ENCODE measurements at places on chromosomes 1 and 21. TPM values are rescaled to one million over a fixed set of nuclear protein-coding genes. Genes with fewer than 3 reads are reported as not detected.

DNA sequence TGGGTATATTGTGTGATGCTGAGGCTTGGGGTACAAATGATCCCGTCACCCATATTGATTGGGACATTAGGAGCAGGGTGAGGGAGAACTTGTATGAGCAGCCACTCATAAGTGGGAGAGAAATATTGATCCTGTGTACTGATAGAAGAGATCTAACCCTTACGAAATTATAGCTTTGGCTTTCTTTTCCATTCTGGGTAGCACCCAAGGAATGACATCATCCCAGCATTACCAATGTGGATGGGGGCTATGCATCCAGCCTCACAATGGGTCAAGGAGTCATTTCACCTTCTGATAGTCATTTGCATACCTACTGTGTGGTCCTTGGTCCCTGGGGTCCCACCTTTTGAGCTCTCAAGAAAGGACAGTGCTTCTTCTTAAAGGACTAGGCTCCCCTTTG is 1.9 kb upstream of the NAV1 start:
- DNase-seq: no peak

- DNase-seq: no peak
Measured at GRCh38 chr1:204961765-204962419, 81.1 kb upstream of the CNTN2 start.

- DNase-seq: peak; percentile 73
Measured at GRCh38 chr1:201539561-201540431, 869 bp downstream of the NAV1 start.

DNA sequence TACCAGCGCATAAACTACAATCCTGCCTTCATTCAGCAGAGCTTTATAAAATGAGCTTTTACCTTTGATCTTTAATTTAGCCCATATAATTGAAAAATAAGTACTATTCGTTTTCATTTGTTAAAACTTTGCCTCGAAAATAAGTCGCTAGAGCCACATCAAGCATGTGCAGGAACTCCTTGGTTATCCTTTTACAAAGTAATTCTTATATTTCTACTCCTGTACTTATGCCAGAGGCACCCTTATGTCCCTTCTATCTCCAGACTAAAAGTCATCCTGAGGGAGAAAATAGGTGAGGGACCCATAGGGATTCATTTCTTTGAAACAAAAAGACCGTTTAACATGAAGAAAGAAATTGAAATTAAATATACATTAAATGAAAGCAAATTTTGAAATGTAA is 278.2 kb upstream of the C1orf105 start:
- DNase-seq: no peak

PLEKHO1 gene
- total RNA-seq: 39.3 TPM

NPR1 gene
- total RNA-seq: 0.19 TPM

- no peak for DNase-seq
Measured at GRCh38 chr1:155295183-155295941, 5.9 kb downstream of the PKLR start.

DNA sequence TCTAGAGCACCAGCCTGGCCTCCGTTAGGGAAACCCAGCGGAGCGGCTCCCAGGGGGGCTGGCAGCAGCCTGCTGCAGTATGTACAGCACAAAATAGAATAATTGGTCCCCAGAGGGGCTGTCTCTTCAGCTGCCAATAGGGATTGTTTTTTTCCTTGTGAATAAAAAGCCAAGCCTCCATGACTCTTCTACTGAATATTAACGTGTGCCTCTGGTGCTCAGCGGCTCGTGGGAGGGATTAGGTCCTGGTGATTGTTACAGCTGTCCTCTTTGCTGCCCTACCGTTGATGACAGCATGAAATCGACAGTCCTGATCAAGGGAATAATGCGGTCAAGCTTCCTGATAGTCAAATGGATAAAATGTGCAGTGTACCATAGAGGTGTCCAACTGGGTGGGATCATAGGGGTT is 190.7 kb upstream of the RUNX1 start:
- peak; percentile 41 for DNase-seq

DNA sequence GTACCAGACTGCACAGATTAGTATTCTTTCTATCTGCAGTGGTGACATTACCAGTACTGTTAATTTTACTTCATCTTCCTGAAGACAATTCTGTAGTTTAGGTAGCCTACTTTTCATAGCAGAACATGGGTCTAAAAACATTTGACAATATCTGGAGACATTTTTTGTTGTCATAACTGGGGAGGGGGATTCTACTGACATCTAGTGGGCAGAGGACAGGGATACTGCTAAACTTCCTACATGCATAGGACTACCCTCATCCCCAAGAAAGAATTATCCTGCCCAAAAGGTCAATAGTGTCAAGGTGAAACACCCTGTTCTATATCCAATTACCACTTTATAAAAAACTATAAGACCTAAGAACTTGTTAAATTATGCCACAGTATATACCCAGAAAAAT is 3.4 kb upstream of the ARHGAP29 start:
- peak; percentile 42 for DNase-seq

- no peak for DNase-seq
Measured at GRCh38 chr1:67724928-67725560, 40.0 kb downstream of the GADD45A start.

GPR25 gene
- total RNA-seq: not detected

- DNase-seq: no peak
Measured at GRCh38 chr1:224411766-224412165, 22.8 kb downstream of the WDR26 start.

GRCh38 chr1:167630568-167631385 is 745 bp downstream of the RCSD1 start:
- DNase-seq: no peak

- no peak for DNase-seq
Measured at GRCh38 chr1:87023326-87023725, 108.9 kb downstream of the HS2ST1 start.

- DNase-seq: no peak
Measured at GRCh38 chr1:243716906-243717305, 133.1 kb downstream of the AKT3 start.

- peak; percentile 73 for DNase-seq
Measured at GRCh38 chr1:7516341-7516740, 254.8 kb upstream of the VAMP3 start.

WLS gene
- total RNA-seq: 259 TPM

DNA sequence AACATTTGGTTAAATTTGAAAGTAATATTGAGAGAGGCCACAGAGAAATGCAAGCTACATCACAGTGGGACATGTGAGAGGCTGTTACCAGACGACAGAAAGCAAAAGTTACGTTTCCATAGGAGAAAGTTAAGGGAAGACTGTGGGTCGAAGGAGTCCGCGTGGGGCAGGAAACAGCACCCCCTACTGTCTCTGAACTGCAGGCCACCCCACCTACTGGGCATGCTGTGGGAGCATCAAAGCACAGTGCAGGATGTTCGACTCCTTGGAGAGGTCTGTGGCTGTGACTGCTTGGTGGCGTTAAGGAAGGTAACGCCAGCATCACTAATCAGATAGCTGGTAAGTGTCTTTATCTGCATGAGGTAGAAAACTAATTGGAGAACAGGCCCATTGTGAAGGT is 123.9 kb downstream of the PTBP2 start:
- peak; percentile 43 for DNase-seq

DNA sequence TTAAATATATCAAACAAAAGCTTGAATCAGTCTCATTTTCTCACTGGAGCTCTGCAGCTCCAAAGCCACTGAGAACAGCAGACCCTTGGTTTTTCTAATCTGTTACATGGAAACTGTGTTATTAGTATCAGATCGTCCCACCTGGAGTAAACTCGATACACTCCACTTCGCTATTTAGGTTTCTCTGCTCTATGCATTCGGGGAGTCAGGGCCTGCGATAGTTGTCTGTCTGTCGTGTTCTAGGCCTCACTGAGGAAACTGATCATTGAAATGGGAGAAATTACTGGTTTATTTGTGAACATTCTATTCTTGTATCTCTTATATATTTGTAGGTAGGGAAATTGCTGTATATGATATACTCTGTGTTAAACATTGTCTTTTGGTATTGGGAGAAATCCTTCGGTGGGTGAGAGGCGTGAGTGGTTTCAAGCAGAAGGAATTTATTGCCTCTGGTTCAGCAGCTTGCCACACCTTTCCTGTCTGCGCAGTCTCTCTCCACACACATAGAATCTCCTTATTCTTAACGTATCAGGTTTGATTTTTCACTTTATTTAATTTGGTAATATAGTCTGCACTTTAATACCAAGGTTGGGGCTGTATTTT is 8.5 kb downstream of the PRDM2 start:
- no peak for DNase-seq

DNA sequence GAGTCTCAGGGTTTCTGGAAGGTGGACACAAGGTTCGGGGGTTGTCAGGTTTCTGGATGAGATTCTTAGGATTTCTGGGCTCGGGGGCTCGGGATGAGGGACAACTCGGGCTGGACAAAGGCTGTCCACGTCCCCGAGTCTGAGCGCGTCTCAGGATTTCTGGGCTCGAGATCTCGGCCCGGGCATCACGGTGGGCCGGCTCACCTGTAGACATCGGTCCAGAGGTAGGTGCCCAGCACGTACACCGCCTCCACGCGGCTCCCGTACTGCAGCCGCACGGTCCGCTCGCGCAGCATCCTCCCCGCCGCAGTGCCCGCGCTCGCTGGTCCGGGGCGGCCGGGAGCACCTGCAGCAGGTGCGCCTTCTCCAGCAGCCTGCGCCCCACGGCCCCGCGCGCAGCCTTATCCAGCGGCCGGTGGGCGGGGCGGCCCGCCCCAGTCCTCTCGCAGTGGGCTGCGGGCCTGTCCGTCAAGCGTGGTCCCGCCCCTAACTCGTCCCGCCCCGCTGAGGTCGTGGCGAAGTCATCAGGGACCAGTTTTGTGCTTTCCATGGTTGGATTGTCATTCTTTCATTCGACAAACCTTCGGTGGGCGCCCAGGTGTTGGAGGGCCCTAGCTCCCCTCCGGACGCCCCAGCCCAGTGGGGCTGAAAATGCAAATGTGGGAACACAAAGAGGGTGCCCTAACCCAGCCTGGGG is at the start of gene PADI2:
Gene PADI2 (minus strand): TSS at position 376 of the 697 bp plus-strand sequence. CDS start 80 bp downstream, at position 296.
- DNase-seq: peak; percentile 89

DCST2 gene
- 2.0 TPM for total RNA-seq

GRCh38 chr1:169326956-169327268 is 40.7 kb downstream of the NME7 start:
- DNase-seq: no peak

DNA sequence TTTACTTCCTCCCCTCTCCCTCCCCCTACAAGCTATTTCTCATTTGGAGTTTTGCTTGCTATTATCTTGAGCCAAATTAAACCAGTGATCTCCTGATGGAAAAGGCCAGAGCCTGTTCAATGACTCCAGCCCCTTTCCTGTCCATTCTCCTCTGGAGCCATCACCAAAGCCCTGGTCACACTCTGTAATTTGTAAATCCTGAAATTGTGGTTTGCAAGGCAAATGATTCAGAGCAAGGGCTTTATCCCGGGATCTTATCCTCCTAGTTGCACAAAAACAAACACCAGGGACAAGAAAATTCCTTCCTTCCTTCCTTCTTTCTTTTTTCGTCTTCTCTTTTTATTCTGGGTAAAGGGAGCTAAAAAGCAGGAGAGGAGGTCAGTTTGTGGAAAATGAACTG is 366.1 kb upstream of the ST6GALNAC5 start:
- peak; percentile 66 for DNase-seq

DNA sequence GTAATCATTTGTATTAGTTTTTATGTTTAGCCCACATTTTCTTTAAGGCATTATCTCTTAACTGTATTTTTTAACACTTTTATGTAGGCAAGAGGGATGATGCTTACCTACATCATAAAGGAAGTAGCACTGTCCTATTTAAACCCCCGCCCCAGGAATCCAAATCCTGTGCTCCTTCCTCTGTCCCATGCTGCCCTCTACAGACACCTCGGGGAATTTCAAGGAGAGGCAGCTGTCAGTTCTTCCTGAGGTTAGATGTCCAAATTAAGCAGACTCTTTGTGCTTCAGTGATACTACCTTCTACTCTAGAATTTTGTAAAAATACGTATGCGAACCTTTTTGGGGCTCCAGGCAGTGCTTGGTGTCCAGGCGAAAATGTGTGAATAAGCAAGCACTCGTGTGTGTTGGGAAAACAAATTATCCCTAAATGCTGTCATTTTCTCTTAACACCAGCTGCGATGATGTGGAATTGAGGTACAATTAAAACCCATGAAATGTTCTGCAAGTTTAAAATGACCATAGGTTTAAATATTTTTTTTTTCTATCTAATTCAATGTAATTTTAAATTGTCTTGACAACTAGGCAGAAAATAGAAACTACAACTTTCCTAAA is 19.2 kb downstream of the CRCT1 start:
- DNase-seq: no peak

DNA sequence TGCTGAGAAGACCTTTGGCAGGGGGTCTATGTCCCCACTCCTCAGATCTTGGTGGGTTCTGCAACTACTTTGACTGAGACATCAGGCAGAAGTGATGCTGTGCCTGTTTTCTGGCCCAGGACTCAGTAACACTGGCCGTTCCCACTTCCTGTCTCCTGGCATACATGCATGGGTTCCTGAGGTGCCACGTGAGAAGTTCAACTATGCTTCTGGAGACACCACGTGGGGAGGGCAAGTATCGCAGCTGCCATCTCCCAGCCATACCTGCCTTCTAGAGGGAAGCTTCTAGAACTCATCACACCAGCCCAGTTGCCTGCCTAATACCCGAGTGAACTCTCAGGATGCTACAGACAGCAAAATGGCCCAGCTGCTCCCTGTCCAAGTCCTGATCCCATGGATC is 65.8 kb downstream of the TRABD2B start:
- DNase-seq: no peak

- DNase-seq: no peak
Measured at GRCh38 chr1:218812360-218812759, 361.3 kb upstream of the LYPLAL1 start.

- DNase-seq: no peak
Measured at GRCh38 chr1:84869720-84870119, 23.3 kb downstream of the LPAR3 start.

DNA sequence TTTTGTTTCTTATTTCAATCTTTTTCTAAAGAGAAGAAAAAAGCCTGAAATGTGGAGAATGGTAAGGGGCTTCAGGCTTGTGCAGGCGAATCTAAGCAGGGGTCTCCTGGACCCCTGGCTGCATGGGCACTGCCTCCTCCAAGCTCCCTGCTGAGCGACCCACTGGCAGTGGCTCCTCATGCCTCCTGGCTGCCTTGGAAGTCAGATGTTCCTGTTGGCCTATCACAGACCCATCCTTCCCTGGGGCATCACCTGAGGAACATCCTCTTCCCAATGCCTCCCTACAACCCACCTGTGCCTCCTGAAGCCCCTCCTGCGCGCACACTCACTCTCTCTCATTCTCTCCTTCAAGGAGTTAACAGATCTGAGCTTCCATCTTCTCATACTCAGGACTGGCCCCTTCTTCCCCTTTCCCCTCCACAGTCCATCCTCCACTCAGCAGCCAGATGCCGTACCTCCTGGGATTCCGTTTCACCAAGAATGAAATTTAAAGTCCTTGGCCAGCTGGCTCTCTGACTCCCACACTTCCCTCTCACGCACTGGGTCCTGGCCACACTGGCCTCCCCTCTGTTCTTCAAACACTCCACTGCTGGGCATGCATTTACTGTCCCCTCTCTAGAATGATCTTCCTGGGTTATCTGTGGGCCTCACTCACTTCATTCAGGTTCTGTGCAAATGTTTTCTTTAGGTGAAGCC is 41.7 kb downstream of the AZIN2 start:
- no peak for DNase-seq

- DNase-seq: no peak
Measured at GRCh38 chr1:24779689-24780464, 34.6 kb downstream of the CLIC4 start.

GRCh38 chr1:100883963-100884362 is 10.7 kb downstream of the EXTL2 start:
- DNase-seq: no peak
